HuH-7.5 (cell line): ENCODE measurements at places on chromosomes 1 and 21.

GRCh38 chr1:1145547-1145914 lies 28.1 kb upstream of the TTLL10 start:
- DNase-seq = no peak

- DNase-seq = no peak
Observed at GRCh38 chr1:235597867-235598553, 51.6 kb downstream of the GNG4 start.

DNA sequence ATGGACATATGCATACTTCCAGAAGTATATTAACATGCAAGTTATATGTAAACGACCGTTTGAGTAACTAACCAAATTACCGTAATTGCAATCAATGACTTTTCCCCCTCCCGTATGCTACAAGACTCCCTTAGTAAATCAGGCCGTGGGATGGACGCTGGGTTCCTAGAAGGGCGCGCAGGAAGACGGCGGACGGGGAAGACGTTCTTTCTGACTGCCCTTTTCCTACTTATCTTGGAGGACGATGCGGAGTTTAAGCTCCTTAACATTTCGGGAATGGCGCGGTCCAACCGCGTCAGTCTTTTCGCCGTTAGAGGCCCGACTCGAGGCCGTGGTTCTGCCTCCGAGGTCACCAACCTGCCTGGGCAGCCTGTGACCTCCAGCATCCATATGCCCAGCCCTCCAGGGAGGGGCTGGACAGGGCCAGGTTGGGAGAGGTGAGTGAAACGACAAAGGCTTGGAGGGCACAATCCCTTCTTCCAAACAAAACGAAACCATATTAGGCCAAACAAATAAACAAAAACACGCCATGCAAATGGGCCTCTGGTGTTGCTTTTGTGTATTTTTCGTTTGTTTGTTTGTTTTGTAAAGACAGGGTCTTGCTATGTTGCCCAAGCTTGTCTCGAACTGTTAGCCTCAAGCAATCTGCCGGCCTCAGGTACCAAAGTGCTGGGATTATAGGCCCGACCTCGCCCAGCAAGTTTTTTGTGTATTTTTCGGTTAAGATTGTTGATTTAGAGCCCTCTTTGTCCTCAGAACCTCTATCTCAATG lies 873 bp upstream of the PI4KB start:
- DNase-seq = peak; percentile 51

DNA sequence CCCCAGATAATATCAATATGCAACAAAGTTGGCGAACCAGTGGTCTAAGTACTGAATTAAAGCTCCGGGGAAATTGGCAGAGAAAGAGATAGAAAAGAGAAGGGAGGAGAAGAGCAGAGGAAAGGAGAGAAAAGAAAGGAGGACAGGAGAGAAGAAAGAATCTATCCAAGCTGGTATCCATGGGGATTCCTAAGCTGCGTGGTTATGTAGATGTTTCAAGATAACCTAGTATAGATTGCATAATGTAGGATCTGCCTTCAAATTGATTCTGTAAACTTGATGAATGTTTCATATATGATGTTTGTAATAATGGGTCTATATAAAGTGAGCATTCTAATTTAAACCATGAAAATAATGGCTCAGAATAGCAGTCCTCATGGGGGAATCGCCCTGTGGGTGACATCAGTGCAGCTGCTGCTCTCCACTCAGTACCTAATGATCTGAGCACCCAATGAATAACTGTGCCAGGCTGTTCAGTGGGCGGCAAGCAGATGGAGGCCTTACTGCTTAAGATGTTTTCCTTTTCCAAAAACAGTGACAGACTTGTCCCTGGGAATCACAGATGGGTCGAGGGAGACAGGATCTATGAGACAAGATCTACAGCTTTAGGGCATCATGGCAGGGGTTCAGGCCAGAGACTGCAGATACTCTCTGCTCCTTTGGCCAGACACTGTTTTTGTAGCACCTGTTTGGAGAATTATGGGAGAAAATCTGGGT lies 78.0 kb downstream of the LAMC2 start:
- DNase-seq = no peak

DNA sequence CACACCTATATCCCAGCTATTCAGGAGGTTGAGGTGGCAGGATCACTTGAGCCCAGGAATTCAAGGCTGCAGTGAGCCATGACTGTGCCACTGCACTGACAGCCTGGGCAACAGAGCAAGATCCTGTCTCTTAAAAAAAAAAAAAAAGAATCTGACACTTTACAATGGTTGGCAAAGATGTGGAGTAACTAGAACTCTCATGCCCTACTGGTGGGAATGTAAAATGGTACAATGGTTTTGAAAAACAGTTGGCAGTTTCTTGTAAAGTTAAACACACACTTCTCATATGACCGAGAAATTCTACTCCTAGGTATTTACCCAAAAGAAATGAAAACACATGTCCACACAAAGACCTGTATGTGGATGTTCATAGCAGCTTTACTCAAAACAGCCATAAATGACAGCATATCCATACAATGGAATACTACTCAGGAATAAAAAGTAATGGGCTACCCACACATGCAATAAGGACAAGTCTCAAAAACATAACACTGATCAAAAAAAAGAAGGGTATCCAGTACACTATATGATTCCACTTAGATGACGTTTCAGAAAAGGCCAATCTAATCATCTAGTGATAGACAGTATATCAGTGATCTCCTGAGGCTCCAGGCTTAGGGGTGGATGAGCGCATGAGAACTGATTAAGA lies 58.1 kb downstream of the HLCS start:
- no peak for DNase-seq

DNA sequence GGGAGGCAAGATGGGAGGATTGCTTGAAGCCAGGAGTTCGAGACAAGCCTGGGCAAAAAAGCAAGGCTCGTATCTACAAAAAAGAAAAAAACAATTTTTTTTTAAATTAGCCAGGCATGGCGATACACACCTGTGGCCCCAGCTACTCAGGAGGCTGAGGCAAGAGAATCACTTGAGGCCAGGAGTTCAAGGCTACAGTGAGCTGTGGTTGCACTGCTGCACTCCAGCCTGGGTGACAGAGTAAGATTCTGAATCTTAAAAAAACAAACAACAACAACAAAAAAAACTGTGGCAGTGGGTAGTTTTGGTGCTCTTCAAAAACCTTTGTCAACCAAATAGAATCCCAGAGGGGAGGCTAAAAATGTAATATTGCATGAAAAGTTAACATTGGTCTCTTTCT lies 734 bp downstream of the PTPN22 start:
- no peak for DNase-seq

- DNase-seq = no peak
Observed at GRCh38 chr1:56923201-56923600, 42.6 kb downstream of the C8B start.

DNA sequence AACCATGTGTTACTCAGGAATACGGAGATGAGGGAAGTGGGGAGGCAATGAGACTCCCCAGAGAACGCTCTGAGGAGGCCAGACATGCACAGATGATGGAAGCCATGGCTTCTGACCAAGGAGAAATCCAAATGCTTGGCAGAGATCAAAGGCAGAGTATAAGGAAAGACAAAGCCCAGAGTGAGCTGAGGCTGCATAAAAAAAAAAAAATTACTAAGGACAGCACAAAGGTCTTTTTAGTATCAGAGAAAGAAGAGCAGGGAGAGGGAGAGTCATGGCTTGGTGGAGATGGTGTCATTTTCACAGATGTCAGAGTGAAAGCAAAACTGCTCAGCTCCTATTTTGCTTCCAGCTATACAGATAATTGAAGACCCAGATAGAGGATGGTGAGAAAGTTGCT lies 8.1 kb upstream of the NCF2 start:
- DNase-seq = no peak

DNA sequence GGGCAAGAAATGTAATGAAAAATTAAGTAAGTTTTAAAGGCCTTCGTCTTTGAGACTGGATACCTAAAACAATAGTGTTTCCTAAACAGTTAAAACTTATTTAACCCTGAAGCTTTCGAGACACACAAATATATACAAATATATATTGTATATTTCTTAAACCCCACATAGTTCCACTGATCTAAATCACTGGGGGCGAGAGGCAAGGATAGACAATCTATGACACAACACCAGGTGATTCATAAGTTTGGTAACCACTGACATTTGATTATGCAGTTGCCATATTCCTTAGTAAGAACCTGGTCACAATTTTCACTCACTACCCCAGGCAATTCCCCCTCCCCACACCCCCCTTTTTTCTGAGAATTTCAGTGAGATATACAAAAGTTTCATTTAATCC lies 55.3 kb upstream of the BOLA1 start:
- DNase-seq = no peak

DNA sequence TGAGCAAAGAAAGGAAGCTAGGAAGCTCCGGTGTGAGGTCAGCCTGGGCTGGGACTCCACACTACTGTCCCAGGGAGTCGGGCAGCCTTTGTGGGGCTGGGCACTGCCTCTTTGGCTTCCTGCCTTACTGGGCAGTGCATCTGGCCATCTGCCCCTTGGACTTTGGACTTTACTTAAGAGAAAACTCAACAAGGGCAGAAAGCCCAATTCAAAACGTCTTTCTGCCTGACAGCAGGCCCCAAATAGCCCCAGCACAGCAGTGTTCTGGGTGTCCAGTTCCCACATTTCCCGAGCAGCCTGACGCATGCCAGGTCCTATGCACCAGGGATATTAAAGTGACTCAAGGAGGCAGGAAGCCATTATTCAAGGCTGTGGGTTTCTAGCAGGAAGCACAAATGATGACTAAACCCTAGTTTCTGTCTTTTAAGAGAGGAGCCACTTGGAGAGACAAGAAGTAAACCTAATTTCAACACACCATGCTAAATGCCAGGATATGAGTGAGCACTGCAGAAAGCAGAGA lies 37.9 kb upstream of the EDEM3 start:
- peak; percentile 13 for DNase-seq

DNA sequence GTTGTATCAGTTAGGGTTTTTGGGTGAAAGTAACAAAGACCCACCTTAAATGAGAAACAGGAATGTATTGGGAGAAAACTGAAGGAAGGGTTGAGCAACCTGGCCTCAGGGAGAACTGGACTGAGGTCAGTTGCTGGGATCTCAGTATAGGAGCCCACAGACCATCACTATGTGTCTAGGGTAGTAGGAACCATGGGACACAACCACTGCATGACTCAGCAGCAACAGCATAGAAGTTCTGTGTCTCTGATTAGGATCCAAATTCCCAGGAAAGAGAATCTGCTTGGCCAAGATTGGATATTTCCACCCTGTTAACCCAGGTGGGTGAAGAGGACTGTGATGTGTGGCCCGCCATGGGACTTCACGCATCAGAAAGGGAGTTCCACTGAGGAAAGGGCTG lies 102.2 kb upstream of the RAB3GAP2 start:
- DNase-seq = no peak

GRCh38 chr1:168709405-168710363 lies 19.3 kb downstream of the DPT start:
- no peak for DNase-seq

DNA sequence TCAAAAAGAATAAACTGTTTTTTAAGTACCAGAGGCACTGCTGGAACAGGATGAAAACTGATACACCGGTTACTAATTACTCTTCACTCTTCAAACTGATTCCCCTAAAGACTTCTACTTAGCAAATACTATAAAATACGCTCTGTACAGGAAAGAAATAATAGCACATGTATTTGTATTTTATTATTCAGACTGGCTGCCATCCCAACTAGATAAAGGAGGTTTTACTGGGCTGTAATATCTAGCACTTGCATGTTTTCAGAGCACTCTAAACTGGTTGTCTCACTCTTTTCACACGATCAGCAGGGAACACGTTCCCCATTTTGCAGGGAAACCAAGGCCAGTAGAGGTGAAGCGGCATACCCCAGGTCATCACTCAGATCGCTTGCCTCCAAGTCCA lies 9.2 kb downstream of the SMIM12 start:
- DNase-seq = no peak

DNA sequence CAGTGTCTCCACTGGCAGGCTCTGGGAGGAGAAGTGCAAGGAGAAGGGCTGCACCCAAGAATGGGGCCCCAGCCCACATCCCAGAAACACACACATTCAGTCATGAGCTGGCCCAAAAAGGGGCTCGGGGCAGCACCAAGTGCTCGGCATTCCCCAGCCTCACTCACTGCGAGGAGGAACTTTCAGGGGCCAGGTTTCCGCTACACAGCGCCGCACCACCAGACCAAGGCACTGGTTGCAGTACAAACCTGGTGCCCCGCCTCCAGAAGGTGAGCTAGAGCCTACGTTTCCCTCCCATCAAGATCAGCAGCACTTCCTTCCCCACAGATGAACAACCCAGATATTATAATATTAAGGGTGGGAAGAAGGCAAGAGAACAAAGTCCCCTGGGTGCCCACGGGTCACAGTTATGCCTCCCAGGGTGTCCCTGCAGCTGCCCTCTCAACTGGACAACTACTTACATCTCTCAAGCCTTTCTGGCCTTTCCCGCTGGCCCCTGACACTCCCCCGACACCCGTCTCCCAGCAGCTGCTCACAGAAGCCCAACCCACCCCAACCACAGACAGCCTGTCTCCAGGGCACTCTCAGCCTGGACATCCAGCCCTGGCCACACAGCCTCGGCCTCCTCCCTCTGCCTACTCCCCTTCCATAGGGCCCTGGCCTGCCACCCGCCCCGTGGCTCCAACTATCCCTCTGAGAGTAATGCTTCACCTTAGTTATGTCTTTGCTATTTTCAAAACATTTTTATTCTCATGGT lies 3.8 kb downstream of the PBXIP1 start:
- no peak for DNase-seq

DNA sequence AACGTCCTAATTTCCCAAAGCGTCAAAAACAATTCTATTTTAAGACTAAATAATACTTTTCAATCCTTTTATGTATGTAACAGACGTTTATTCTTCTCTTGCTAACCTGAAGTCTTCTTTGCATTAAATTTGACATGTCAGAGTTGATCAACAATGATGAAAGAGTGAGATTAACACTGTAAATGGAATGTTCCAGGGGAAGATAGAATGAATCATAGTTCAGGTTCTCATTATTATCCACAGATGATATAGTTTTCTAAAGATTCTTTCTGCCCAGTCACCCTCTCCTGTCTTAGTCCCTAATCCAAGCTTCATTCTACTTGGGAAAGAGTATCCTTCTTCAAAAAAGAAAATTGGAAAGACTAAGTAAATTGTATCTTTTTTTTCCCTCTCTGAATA lies 38.9 kb downstream of the SDCCAG8 start:
- no peak for DNase-seq

GRCh38 chr1:168235548-168235885 lies 9.7 kb downstream of the SFT2D2 start:
- no peak for DNase-seq
